ENCODE measurements at places on chromosomes 7 and 10. TPM values are rescaled to one million over a fixed set of nuclear protein-coding genes. Genes with fewer than 3 reads are reported as not detected.

GJD4 gene
- total RNA-seq, result under 0.01 TPM

PVRIG gene
- not detected for total RNA-seq

ZNF804B gene
- not detected for total RNA-seq

COL13A1 gene
- total RNA-seq, result 1.8 TPM

FAM25C gene
- total RNA-seq, result not detected
